Heart right ventricle (tissue), 16 donors: ENCODE measurements at places on chromosomes 12 and 14. TPM values are rescaled to one million over a fixed set of nuclear protein-coding genes. Genes with fewer than 3 reads are reported as not detected.

The PZP gene
- polyA plus RNA-seq = 0.20 TPM

DNA sequence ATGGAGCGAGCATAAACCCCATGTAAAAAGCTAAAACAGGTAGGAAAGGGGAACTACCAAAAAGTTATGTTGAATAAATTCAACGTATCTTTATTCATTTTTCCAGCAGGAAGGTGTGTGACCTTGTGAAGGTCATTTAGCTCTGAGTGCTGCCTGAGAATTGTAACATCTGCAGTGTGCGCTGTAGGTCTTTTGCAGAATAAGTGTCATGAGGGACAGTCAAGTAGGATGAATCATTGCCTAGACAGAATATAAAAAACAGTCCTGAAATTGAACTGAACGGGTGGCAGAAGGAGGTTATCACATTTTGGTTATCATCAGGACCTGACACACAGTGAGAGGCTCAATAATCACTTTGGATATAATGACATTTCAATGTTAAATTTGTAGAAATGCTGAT lies 334.8 kb upstream of the NOVA1 start:
- no peaks in the 10 kb centered on the region for H3K36me3 ChIP-seq
- H3K27ac ChIP-seq = no peak overlapping the region

GRCh38 chr14:80419769-80420168 lies 208.5 kb upstream of the DIO2 start:
- no peaks in the 10 kb centered on the region for H3K36me3 ChIP-seq
- H3K27me3 ChIP-seq = no peaks in the 10 kb centered on the region
- H3K27ac ChIP-seq = no peak overlapping the region
- DNase-seq = no peak

- H3K27me3 ChIP-seq = no peaks in the 10 kb centered on the region
- no peaks in the 10 kb centered on the region for H3K36me3 ChIP-seq
- H3K4me3 ChIP-seq = no peak overlapping the region
- no peak overlapping the region for H3K27ac ChIP-seq
- no peaks in the 10 kb centered on the region for H3K4me1 ChIP-seq
- no peak for DNase-seq
These were observed 352.6 kb downstream of the BCL11B start for GRCh38 chr14:98919434-98919833.

GRCh38 chr12:117365049-117365616 lies 3.7 kb upstream of the NOS1 start:
- no peaks in the 10 kb centered on the region for H3K36me3 ChIP-seq
- H3K4me1 ChIP-seq = no peaks in the 10 kb centered on the region
- no peak for DNase-seq
- peaks cover 60% of the 10 kb centered on the region for H3K27me3 ChIP-seq
- no peak overlapping the region for H3K27ac ChIP-seq
- no peak overlapping the region for H3K4me3 ChIP-seq

GRCh38 chr14:33568935-33569579 lies 381.8 kb downstream of the EGLN3 start:
- H3K36me3 ChIP-seq = no peaks in the 10 kb centered on the region
- no peaks in the 10 kb centered on the region for H3K27me3 ChIP-seq
- no peak for DNase-seq
- H3K4me3 ChIP-seq = no peak overlapping the region
- H3K27ac ChIP-seq = no peak overlapping the region
- H3K4me1 ChIP-seq = peaks cover 7% of the 10 kb centered on the region
